Endothelial cell (in vitro differentiated cells): ENCODE measurements at places on chromosomes 1 and 21. TPM values are rescaled to one million over a fixed set of nuclear protein-coding genes. Genes with fewer than 3 reads are reported as not detected.

The NIPAL3 gene
- 9.4 TPM for total RNA-seq

The B3GALT5 gene
- total RNA-seq: 7.3 TPM

DNA sequence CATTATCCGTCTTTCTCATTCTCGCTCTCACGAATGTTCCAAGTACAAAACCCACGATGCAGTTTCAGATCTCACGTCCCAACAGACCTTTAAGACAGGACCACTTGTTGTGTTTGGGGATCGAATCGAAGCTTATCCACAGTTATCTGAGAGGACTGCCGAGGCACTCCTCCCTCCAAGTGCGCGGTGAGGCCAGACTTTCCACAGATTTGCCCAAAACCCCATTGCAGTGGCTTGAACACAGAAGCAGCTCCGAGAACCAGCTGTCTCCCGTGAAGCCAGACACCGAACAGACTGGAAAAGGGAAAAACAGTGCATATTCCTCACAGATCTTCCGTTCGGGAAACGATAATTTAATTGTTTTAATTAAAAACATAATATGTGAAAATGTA, 46.5 kb upstream of the COL6A2 start:
- H3K27ac ChIP-seq: no peak overlapping the region
- peaks cover 9% of the 10 kb centered on the region for H3K27me3 ChIP-seq
- peaks cover 4% of the 10 kb centered on the region for H3K4me1 ChIP-seq
- DNase-seq: no peak

DNA sequence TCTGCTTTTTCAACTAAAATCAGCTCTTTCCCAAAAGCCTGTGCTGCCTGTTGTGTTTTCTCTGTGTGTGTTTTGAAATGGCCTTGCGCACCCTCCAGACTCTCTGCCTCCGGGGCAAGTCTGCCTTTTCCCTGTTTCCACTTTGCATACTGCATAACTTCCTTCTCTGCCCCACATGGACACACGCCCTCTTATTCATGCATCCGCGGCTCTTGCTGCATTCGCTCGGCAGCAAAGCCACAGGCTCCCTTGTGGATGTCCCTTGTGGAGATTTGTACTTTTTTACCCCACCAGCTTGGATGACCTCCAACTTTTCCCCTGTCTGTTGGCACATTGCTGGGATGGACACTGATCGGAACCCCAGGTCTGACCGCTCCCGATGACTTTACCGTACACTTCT, 147.6 kb downstream of the ADSS2 start:
- H3K4me3 ChIP-seq: no peak overlapping the region
- peaks cover 4% of the 10 kb centered on the region for H3K36me3 ChIP-seq
- DNase-seq: no peak
- no peak overlapping the region for H3K27ac ChIP-seq
- H3K4me1 ChIP-seq: peaks cover 17% of the 10 kb centered on the region
